Tibial nerve (tissue), 4 donors: ENCODE measurements at places on chromosomes 12 and 14. TPM values are rescaled to one million over a fixed set of nuclear protein-coding genes. Genes with fewer than 3 reads are reported as not detected.

DNA sequence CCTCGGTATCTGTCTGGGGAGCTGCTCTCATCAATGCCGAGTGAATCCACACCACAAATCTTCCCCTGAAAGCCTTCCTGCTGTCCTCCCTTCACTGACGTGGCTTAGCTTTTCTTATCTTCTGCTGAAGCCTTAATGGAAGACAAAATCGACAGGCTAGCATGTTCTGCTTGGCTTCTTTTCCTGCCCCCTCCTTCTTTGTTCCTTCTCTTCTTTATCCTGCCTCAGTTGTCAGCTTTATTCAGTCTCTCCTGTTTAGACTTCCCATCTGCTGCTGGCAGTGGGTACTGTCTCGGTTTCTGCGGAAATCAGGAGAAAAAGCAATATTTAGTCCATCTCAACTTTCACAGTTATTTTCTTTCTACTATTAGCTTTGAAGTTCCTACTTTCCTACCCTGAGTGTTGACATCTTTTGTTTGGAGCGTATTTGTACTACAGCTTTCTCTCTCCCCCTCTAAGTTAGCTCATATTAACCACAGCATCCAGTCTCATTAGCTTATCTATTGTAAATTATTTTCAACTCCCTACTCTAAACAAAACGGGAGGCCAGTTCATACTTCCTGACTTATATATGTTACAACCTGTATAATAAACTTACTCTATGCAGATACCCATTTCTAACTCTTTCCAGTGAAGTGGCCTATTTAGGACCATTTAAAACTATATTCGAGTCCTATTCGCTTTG, 226.0 kb downstream of the DACT1 start:
- peaks cover 20% of the 10 kb centered on the region for H3K4me1 ChIP-seq
- H3K36me3 ChIP-seq, result no peaks in the 10 kb centered on the region
- H3K27me3 ChIP-seq, result no peaks in the 10 kb centered on the region
- DNase-seq, result no peak
- no peak overlapping the region for H3K4me3 ChIP-seq
- no peak overlapping the region for H3K27ac ChIP-seq

- H3K4me1 ChIP-seq, result no peaks in the 10 kb centered on the region
- H3K36me3 ChIP-seq, result no peaks in the 10 kb centered on the region
- H3K4me3 ChIP-seq, result peak overlapping the region; percentile 50
- no peaks in the 10 kb centered on the region for H3K27me3 ChIP-seq
- no peak for DNase-seq
- H3K27ac ChIP-seq, result no peak overlapping the region
Measured at GRCh38 chr12:122729583-122730214, 945 bp downstream of the HCAR1 start.

DNA sequence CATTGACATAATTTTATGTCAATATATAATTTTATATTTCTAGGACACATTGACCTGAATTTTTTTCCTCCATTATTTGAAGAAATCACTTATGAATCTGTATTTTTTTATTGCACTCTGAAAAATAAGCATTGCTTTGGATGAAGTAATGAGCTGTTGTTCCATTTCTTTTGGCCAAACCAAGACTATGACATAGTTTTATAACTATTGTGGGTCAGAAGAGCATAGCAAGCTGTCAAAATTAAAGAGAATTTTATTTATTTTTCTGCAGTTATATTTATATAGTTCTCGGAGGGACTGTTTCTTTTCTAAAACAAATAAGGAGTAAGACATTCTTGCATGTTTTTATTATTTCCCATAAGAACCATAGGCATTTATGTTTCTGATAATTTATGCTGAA, 8.5 kb downstream of the C12orf75 start:
- H3K27me3 ChIP-seq, result no peaks in the 10 kb centered on the region
- H3K4me1 ChIP-seq, result no peaks in the 10 kb centered on the region
- no peaks in the 10 kb centered on the region for H3K36me3 ChIP-seq
- no peak overlapping the region for H3K4me3 ChIP-seq
- no peak overlapping the region for H3K27ac ChIP-seq
- no peak for DNase-seq

GRCh38 chr12:71134405-71134804, 23.4 kb downstream of the TSPAN8 start:
- H3K4me1 ChIP-seq, result no peaks in the 10 kb centered on the region
- H3K4me3 ChIP-seq, result no peak overlapping the region
- no peak for DNase-seq
- H3K27ac ChIP-seq, result no peak overlapping the region

GRCh38 chr14:51993285-51993920, 4.1 kb downstream of the RTRAF start:
- no peaks in the 10 kb centered on the region for H3K27me3 ChIP-seq
- DNase-seq, result no peak
- no peak overlapping the region for H3K27ac ChIP-seq

DNA sequence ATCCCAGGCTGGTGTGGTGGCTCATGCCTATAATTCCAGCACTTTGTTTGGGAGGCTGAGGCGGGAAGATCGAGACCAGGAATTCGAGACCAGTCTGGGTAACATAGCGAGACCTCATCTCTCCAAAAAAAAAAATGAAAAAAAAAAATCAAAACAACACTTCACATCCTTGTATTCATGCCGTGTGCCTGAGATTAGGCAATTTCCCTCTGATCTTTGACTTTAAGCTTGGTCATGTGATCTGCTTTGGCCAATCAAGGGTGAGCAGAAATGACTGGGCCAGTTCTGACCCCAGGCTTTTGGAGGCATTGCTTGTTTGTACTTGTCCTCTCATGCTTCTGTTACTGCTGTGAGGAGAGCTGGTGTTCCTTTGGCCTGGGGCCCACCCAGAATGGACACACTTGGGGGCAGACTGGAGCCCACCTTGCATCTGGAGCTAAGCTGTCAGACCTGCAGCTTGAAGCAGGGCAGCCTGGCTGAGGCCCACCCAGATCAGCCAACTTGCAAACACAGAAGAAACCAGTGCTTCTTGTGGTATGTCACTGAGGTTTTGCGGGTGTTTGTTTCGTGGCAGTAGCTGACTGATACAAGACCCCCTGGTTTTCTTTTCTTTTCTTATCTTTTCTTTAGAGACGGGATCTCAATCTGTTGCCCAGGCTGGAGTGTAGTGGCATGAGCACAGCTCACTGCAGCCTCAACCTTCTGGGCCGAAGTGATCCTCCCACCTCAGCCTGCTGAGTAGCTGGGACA, 29.7 kb upstream of the TBX3 start:
- no peak for DNase-seq
- no peak overlapping the region for H3K27ac ChIP-seq
- H3K36me3 ChIP-seq, result no peaks in the 10 kb centered on the region
- peaks cover 23% of the 10 kb centered on the region for H3K27me3 ChIP-seq

DNA sequence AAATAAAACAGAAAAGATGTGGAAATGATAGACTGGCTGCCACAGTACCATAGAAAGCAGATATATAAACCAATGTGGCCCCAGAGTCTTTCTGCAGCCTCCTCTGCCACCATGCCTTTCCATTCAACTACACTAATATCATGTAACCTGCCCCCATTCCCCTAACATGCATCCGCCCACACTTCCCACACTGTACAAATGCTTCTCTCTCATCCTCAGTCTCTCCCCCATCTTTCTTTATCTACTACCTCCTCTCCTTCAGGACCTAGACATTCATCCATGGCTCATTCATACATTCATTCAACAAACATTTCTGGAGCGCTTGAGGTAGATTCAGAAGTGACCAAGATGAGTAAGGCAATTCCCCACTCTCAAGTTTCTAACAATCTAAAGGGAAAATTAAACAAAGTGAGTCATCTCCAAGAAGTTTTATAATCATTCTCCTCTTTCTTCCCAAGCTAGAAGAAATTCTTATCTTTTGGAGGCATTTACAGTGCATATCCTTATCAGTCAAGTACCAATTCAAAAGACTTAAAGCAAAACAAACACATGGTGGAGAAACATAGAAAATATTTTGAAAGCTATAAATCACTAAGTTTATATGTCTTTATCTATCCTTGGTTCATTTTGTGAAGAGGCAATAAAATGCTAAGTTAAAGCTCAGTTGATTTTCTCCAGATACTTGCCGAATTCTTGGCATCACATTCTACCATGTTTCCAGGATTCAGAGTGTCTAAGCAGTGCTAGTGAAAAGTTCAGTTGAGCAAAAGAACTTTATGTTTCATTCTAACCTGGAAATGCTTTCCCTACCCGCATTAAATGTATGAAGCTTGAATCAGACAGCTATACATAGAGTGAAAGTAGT, 70.5 kb upstream of the FRMD6 start:
- no peak overlapping the region for H3K4me3 ChIP-seq
- no peak for DNase-seq
- no peaks in the 10 kb centered on the region for H3K36me3 ChIP-seq
- H3K27me3 ChIP-seq, result no peaks in the 10 kb centered on the region
- H3K27ac ChIP-seq, result no peak overlapping the region

GRCh38 chr12:88893801-88894200, 313.5 kb upstream of the KITLG start:
- H3K4me1 ChIP-seq, result no peaks in the 10 kb centered on the region
- H3K27me3 ChIP-seq, result no peaks in the 10 kb centered on the region
- H3K4me3 ChIP-seq, result no peak overlapping the region
- H3K36me3 ChIP-seq, result no peaks in the 10 kb centered on the region
- DNase-seq, result no peak

- no peaks in the 10 kb centered on the region for H3K36me3 ChIP-seq
- H3K27ac ChIP-seq, result no peak overlapping the region
- H3K4me3 ChIP-seq, result peak overlapping the region; percentile 56
- peaks cover 11% of the 10 kb centered on the region for H3K4me1 ChIP-seq
Measured at GRCh38 chr14:94175011-94175745, 1.1 kb downstream of the PPP4R4 start.

DNA sequence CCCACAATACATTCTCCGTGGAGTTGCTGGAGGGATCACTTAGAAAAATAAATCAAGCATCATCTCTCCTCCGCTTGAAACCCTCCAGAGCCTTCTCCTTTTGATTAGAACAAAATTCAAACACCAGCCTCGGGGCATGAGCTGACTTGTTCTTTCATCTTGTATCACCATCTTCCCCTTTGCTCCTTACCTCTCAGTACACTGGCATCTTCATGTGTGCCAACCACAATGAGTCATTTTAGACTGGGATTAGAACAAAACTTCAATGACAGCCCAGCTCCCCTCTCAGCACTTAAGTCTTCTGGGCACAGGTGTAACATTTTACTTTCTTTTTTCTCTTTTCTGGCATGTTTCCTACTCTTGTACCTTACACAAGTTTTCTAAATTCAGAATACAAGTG, 1159.2 kb upstream of the TMEM132C start:
- no peak overlapping the region for H3K27ac ChIP-seq
- H3K4me1 ChIP-seq, result no peaks in the 10 kb centered on the region

GRCh38 chr12:94070520-94070919, 77.9 kb upstream of the PLXNC1 start:
- no peak overlapping the region for H3K27ac ChIP-seq

- DNase-seq, result peak; percentile 39
- peaks cover 66% of the 10 kb centered on the region for H3K4me1 ChIP-seq
- H3K36me3 ChIP-seq, result no peaks in the 10 kb centered on the region
- H3K27me3 ChIP-seq, result no peaks in the 10 kb centered on the region
- peak overlapping the region; percentile 67 for H3K27ac ChIP-seq
- no peak overlapping the region for H3K4me3 ChIP-seq
Measured at GRCh38 chr14:61147831-61148549, 133.1 kb downstream of the TMEM30B start.

DNA sequence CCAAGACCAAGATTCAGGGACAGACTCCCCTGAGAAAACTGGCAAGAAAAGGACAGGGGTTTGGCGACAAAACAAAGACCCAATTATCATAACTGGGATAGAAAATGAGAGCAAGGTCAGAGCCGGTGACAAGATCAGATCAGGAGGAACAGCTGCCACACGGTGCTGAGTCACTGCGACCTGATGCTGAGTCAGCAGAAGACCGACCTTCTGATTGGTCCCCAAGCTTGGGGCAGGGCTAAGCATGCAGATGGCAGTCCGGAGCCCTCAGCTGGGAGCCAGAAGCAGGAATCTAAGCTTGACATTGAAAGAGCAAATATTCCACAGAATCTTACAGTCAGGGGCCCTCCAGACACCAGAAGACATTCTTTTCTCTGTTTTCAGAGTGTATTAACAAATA, 19.1 kb upstream of the ARMH4 start:
- H3K4me1 ChIP-seq, result no peaks in the 10 kb centered on the region
- H3K27ac ChIP-seq, result no peak overlapping the region
- DNase-seq, result peak; percentile 39
- H3K27me3 ChIP-seq, result no peaks in the 10 kb centered on the region
- H3K36me3 ChIP-seq, result no peaks in the 10 kb centered on the region

DNA sequence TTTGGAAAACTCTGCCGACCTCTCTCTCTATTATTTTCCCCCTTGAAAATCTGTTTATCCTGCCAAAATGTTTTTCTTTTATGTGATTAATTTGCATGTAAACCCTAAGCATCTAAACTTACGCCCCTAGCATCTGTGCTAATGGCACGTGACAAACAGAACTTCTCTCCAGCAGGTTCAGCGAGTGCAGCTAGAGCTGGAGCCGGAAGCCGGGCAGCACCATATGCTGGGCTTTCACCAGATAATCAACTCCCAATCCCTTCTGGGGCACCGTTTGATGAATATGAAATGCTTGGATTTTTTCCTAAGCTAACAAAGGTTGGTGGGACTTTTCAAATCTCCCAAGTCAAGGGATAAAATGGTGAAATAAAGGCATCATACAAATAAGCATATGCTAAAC, 667.5 kb upstream of the TMEM132C start:
- DNase-seq, result no peak
- no peak overlapping the region for H3K4me3 ChIP-seq
- no peaks in the 10 kb centered on the region for H3K27me3 ChIP-seq
- H3K27ac ChIP-seq, result no peak overlapping the region

Gene FZD10
- total RNA-seq, result 0.39 TPM

Gene KRT80
- total RNA-seq, result not detected

Gene GDF3
- not detected for total RNA-seq

Gene KLRG1
- 7.9 TPM for total RNA-seq

Gene STAC3
- 5.0 TPM for total RNA-seq

Gene BRI3BP
- 5.7 TPM for total RNA-seq

Gene SPX
- 1.6 TPM for total RNA-seq

Gene CACNA1C
- total RNA-seq, result 5.2 TPM

Gene GYS2
- 0.39 TPM for total RNA-seq

Gene FGF23
- total RNA-seq, result not detected

Gene RNU4-1
- total RNA-seq, result under 0.01 TPM
